ENCODE measurements at places on chromosomes 2 and 18.
A peak's percentile ranks its signal among the peaks of the same experiment; 100 is the strongest.

DNA sequence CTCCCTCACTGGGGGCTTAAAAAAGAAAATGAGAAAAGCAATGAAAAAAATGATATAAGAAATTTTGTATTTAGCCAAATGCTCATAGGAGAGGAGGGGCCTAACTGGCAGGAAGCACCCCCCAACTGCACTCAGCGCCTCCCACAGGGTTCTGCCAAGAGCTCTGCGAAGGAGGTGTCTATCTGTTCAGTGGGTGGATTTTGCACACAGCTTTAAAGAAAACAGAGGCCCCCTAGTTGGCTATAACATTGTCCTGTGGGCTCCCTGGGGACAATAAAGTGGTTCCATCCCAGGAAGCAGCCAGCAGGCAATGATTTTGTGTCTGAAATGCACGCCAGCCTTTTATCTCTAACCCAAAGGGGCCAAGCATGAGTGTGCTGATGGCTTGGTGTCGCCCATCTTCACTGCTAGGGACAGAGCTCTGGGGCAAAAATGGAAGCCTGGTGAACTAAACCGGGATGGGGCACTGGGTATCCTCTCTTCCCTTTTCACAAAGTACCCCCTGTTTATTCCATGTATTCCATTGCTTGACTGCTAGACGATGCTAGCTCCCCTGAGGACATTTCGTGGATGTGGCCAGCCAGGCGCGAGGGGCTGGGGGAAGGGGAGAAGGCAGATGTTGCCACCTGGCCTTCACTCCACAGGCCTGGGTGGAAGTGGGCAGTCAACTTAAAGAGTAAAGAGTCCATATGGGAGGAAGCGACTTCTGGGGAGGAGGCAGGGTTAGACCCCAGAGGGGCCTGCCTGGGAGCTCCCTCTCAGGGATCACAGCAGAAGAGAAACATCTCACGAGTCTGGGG is 205.7 kb downstream of the CYP26B1 start:
- no peaks in the 10 kb centered on the region for H3K4me1 ChIP-seq
- no peaks in the 10 kb centered on the region for H3K27me3 ChIP-seq
- DNase-seq = peak; percentile 1
- H3K27ac ChIP-seq = no peak overlapping the region
- no peaks in the 10 kb centered on the region for H3K36me3 ChIP-seq

GRCh38 chr2:579351-579886 is 97.8 kb downstream of the TMEM18 start:
- no peak overlapping the region for H3K27ac ChIP-seq
- no peak overlapping the region for H3K4me3 ChIP-seq
- H3K27me3 ChIP-seq = peaks cover 3% of the 10 kb centered on the region
- no peaks in the 10 kb centered on the region for H3K36me3 ChIP-seq
- no peaks in the 10 kb centered on the region for H3K4me1 ChIP-seq

GRCh38 chr2:5841126-5841525 is 148.9 kb downstream of the SOX11 start:
- H3K4me1 ChIP-seq = no peaks in the 10 kb centered on the region
- no peak overlapping the region for H3K4me3 ChIP-seq
- H3K27me3 ChIP-seq = no peaks in the 10 kb centered on the region
- no peak overlapping the region for H3K27ac ChIP-seq

DNA sequence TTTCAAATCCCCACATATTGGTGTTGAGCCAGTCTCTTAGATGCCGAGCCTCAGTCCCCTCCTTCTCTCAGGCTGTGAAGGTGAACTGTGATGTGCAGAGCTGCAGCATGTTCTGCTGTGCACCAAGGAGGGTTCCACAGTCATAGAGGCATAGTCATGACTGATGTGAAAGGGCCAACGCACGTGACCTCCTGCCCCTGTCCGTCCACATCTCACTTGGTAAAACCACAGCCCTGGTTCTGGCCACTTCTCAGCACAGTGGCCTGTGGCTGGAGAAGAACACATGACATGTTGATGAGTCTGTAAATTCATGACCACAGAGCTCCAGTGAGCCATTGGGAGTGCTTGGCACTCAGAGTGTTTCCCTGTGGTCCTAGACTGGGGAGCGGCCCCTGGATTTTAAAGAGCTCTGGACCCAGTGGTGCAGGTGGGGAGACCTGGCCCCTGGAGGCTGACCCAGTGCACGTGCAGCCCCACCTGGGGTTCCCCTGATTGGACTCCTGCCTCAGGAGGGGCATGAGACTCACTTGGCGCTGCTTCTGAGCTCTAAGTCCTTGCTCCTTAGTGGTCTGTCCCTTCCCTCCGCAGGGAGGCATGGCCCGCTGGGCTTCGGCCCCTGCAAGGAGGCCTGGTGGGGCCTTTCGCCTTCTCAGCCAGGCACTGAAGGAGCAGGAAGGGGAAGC is 25.3 kb downstream of the INPP4A start:
- peaks cover 96% of the 10 kb centered on the region for H3K4me1 ChIP-seq
- no peaks in the 10 kb centered on the region for H3K27me3 ChIP-seq
- H3K36me3 ChIP-seq = peaks cover 59% of the 10 kb centered on the region
- DNase-seq = no peak

DNA sequence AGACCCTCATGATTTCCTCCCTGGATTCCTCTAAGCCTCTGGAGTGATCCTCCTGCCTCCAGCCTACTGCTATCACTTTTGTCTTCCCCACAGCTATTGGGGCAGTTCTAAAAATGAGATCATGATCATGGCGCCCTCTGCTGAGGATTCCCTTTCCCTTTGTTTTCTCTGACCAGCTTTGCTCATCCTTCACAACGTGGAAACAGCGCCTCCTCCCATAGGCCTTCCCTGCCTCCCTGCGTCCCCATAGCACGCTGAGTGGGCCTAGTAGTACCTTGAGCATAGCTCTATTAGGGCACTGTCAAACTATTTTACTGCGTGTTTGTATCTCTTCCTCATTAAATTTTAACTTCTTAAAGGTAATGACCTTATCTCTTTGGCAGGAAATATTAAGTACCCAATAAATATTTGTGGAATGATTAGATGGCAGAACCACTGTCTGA is 207.0 kb upstream of the FANCL start:
- no peaks in the 10 kb centered on the region for H3K36me3 ChIP-seq
- DNase-seq = peak; percentile 29
- no peak overlapping the region for H3K27ac ChIP-seq

- H3K4me1 ChIP-seq = no peaks in the 10 kb centered on the region
- H3K27me3 ChIP-seq = no peaks in the 10 kb centered on the region
- no peaks in the 10 kb centered on the region for H3K36me3 ChIP-seq
- no peak overlapping the region for H3K4me3 ChIP-seq
- no peak overlapping the region for H3K27ac ChIP-seq
These were observed 142.9 kb downstream of the ASB1 start for GRCh38 chr2:238569507-238570195.

DNA sequence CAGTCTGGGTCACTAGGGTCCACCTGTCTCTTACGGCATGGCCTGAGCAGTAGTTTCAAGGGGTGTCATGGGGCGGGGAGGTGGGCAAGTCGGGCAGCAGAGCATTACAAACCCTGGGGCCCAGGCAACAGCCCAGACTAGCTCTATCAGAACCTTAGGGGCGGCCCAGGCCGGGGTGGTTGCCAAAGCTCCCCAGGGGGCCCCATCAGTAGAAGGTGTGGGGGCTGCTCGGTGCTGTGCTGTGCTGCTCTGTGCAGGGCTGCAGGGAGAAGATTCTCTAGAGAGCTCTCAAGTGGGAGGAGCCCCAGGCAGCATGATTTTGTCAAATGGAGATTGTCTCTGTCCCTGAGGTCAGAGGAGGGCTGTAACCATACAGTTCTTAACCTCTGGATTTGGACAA is 36.4 kb upstream of the SLC14A1 start:
- peaks cover 38% of the 10 kb centered on the region for H3K27me3 ChIP-seq
- peak overlapping the region; percentile 75 for H3K4me3 ChIP-seq
- DNase-seq = no peak
- H3K4me1 ChIP-seq = peaks cover 59% of the 10 kb centered on the region
- H3K36me3 ChIP-seq = peaks cover 3% of the 10 kb centered on the region
- H3K27ac ChIP-seq = peak overlapping the region; percentile 97

- peaks cover 55% of the 10 kb centered on the region for H3K36me3 ChIP-seq
- peak; percentile 71 for DNase-seq
- peaks cover 47% of the 10 kb centered on the region for H3K4me1 ChIP-seq
- H3K27ac ChIP-seq = peak overlapping the region; percentile 92
These were observed 1.8 kb downstream of the SP3 start for GRCh38 chr2:173963323-173963816.

DNA sequence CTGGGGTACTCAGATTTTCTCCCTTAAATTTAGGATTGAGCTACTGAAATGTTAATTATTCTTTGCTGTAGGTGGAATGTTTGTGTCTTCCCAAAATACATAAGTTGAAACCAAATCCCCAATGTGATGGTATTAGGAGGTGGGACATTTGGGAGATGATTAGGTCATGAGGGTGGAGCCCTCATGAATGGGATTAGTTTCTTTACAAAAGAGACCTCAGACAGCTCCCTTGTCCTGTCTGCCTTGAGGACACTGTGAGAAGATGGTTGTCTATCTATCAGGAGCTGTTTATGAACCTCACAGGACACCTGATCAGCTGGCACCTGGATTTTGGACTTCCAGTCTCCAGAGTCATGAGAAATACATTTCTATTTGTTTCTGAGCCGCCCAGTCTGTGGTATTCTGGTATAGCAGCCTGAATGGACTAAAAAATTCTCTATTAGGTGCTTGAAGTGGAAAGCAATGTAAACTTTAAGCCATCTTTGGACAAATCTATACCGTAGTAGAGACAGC is 99.2 kb upstream of the UXS1 start:
- H3K27me3 ChIP-seq = peaks cover 2% of the 10 kb centered on the region
- no peak overlapping the region for H3K27ac ChIP-seq
- no peaks in the 10 kb centered on the region for H3K36me3 ChIP-seq
- H3K4me3 ChIP-seq = no peak overlapping the region
- DNase-seq = no peak

GRCh38 chr2:144495227-144496091 is 24.5 kb downstream of the ZEB2 start:
- no peak overlapping the region for H3K4me3 ChIP-seq
- no peaks in the 10 kb centered on the region for H3K27me3 ChIP-seq
- no peak for DNase-seq
- peaks cover 23% of the 10 kb centered on the region for H3K36me3 ChIP-seq

DNA sequence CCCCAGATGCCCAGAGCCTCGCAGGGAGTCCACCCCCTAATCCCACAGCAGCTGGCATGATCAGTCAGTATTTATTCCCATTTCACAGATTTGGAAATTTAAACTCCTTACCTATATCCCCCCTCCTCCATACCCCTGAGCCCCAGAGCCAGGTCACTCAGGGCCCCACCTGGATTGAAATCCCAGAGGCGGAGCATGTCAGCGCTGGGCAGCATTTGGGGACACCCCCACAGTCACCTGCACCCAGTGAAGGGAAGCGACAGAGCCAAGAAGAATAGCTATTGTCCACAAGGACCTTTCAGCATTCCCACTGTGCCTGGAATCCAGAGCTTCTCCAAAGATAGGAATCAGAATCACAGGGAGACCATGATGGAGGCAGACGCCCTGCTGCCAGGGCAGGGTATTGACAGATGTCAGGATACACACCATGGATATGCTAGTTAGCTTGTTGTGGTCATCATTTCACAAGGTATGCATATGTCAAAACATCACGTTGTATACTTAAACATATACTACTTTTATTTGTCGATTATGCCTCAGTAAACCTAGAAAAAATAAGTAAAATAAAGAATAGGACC is 968 bp upstream of the ASTL start:
- no peak for DNase-seq
- H3K36me3 ChIP-seq = peaks cover 12% of the 10 kb centered on the region
- H3K4me1 ChIP-seq = peaks cover 27% of the 10 kb centered on the region
- no peak overlapping the region for H3K27ac ChIP-seq
- H3K27me3 ChIP-seq = no peaks in the 10 kb centered on the region
- no peak overlapping the region for H3K4me3 ChIP-seq

DNA sequence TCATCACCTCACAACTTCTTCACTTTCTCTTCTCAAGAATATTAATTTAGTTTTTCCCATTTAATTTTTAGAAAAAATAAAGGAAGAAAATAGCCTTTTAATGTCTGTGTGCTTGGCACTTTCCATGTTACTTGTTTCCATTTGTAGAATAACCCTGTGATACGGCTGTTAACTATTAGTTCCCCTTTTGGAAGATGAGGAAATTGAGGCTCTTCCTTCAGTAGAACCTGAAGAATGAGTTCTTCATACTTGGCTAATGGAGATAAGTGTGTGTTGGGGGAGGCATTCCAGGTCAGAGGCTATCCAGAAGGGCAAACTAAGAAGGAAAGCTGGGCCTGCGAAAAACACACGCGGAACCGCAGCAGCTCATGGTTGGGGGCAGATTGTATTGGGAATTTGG is 38.3 kb downstream of the ZNF532 start:
- no peaks in the 10 kb centered on the region for H3K27me3 ChIP-seq
- no peak overlapping the region for H3K4me3 ChIP-seq
- no peaks in the 10 kb centered on the region for H3K4me1 ChIP-seq
- H3K27ac ChIP-seq = no peak overlapping the region

DNA sequence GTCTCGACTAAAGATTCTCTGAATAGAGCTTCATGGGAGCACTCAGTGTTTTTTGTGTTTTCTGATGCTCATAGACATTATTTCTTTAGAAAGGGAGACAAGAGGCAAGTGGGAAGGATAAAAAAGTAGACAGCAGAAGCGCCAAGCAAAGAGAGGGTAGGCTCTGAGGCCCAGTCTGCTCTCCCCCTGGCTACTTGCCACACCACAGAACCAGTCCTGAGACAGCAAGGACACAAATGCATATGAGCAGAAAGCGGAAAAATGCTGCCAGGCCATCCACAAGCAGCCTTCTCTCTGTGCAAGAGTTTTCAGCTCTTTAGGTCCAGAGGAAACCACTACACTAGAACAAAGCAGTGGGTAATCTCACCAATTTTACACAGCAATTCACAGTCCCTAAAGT is 285.4 kb downstream of the ZNF521 start:
- no peak overlapping the region for H3K27ac ChIP-seq
- no peaks in the 10 kb centered on the region for H3K4me1 ChIP-seq
- no peaks in the 10 kb centered on the region for H3K36me3 ChIP-seq
- DNase-seq = no peak
- no peaks in the 10 kb centered on the region for H3K27me3 ChIP-seq

DNA sequence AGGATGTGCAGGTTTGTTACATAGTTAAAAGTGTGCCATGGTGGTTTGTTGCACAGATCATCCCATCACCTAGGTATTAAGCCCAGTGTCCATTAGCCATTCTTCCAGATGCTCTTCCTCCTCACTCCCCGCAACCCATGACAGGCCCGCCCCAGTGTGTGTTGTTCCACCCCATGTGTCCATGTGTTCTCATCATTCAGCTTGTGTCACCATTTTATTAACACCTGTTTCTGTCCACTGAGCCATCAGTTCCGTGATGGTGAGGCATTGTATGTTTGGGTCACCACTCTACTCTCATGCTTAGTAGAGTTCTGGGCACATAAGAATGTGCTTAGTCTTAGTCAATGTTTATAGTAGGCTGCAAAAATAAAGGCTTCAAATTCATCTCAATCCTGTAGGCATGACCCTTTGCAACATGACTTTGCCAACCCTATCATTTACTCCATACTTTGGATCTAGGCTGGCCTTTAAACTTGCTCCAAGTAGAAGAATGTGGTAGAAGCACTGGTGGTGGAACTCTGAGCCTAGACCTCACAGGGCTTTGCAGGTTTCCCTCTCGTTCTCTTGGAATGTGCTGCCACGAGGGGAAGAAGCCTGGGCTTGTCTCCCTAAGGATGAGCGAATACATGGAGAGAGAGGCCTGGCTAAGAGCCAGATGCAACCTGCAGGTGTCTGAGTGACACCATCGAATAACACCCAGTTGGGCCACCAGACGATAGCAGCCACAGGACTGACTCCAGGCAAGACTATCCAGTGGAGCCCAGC is 161.5 kb downstream of the NAPG start:
- H3K4me3 ChIP-seq = no peak overlapping the region
- no peak for DNase-seq
- no peaks in the 10 kb centered on the region for H3K4me1 ChIP-seq
- no peaks in the 10 kb centered on the region for H3K36me3 ChIP-seq

GRCh38 chr2:85539361-85540132 is 579 bp downstream of the MAT2A start:
- DNase-seq = peak; percentile 78
- peak overlapping the region; percentile 94 for H3K4me3 ChIP-seq
- no peaks in the 10 kb centered on the region for H3K27me3 ChIP-seq
- H3K4me1 ChIP-seq = peaks cover 55% of the 10 kb centered on the region

Data from activated CD4-positive, alpha-beta memory T cell treated with anti-CD3 and anti-CD28 coated beads, Interleukin-2, amount 10 ng/mL, durations not matched to agents 7 days and 5 days (primary cell).